H1 (cell line): ENCODE measurements at places on chromosomes 1 and 21. TPM values are rescaled to one million over a fixed set of nuclear protein-coding genes. Genes with fewer than 3 reads are reported as not detected.

OLFM3 gene
- total RNA-seq = 0.32 and 0.73 TPM in 2 replicates

DNA sequence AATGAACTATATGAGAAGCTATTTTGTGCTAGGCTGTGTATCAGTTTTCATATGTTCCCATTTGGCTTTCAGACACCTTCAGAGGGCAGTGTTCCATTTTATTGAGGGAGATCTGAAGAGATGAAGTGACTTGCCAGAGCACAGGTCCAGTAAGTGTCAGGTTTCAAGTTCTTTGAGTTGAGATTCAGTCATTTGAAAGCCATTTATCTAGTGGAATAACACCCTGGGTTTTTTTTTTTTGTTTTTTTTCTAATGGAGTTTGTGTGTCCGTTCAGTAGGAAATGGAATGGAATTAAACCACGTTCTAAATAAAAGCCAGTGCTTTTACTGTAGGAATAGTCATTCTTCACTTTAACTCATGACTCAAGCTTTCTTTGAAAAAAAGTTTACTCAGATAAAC is 652.9 kb upstream of the USP24 start:
- no peak overlapping the region for H3K27ac ChIP-seq
- H3K4me1 ChIP-seq = no peaks in the 10 kb centered on the region
- H3K36me3 ChIP-seq = no peaks in the 10 kb centered on the region

- no peaks in the 10 kb centered on the region for H3K27me3 ChIP-seq
- DNase-seq = no peak
- H3K4me3 ChIP-seq = no peak overlapping the region
- H3K36me3 ChIP-seq = no peaks in the 10 kb centered on the region
- H3K4me1 ChIP-seq = no peaks in the 10 kb centered on the region
Measured at GRCh38 chr21:39851002-39851618, 16.1 kb upstream of the PCP4 start.

GRCh38 chr1:164452549-164452948 is 106.4 kb upstream of the PBX1 start:
- no peak overlapping the region for H3K27ac ChIP-seq
- no peak overlapping the region for H3K4me3 ChIP-seq

- no peak for DNase-seq
- H3K4me1 ChIP-seq = no peaks in the 10 kb centered on the region
- peaks cover 37% of the 10 kb centered on the region for H3K36me3 ChIP-seq
- H3K4me3 ChIP-seq = peak overlapping the region; percentile 11; the same call in 1 of the 2 replicates
- H3K27ac ChIP-seq = no peak overlapping the region
Measured at GRCh38 chr21:33540711-33541104, 1.2 kb downstream of the GART start.

PLPPR5 gene
- 4.8 and 5.6 TPM in 2 replicates for total RNA-seq

- peak overlapping the region; percentile 75; the same call in 1 of the 2 replicates for H3K4me3 ChIP-seq
- H3K36me3 ChIP-seq = peaks cover 4% of the 10 kb centered on the region; the same call in 1 of the 2 replicates
- no peak overlapping the region for H3K27ac ChIP-seq
- DNase-seq = no peak
Measured at GRCh38 chr1:151325646-151326429, 1.4 kb downstream of the PI4KB start.

DNA sequence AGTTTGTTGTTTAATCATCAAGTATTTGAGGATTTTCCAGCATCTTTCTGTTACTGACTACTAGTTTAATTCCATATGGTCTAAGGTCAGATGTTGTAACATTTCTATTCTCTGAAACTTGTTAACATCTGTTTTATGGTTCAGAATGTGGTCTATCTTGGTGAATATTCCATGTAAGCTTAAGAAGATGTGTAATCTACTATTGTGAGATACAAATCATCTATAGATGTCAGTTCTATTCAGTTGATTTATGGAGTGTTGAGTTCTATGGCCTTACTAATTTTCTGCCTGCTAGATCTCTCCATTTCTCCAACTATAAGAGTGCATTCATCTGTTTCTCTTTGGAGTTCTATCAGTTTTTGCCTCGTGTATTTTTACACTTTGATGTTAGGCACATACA is 31.5 kb downstream of the WARS2 start:
- no peaks in the 10 kb centered on the region for H3K27me3 ChIP-seq
- no peak overlapping the region for H3K4me3 ChIP-seq
- no peak overlapping the region for H3K27ac ChIP-seq
- no peaks in the 10 kb centered on the region for H3K4me1 ChIP-seq

GRCh38 chr1:9476790-9477463 is 62.3 kb upstream of the SLC25A33 start:
- H3K4me1 ChIP-seq = no peaks in the 10 kb centered on the region
- H3K27ac ChIP-seq = no peak overlapping the region
- no peak for DNase-seq
- no peaks in the 10 kb centered on the region for H3K27me3 ChIP-seq
- H3K4me3 ChIP-seq = no peak overlapping the region

DNA sequence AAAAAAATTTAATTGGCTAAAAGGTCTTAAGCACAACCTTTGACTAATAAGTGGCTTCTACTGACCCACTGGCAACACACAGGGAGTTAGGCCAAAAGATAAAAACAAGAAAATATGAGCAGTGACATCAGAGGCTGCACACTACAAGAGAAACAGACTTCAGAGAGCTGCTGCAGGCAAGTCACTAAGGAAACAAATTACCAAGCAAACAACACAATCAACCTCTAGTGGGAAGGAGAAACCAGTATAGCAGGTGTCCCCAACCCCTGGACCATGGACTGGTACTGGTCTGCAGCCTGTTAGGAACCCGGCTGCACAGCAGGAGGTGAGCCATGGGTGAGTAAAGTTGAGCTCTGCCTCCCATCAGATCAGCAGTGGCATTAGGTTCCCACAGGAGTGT is 20.8 kb upstream of the ENSA start:
- 0 out of 2 replicates have a peak, but pooled peaks cover 9% of the 10 kb centered on the region for H3K36me3 ChIP-seq
- H3K4me1 ChIP-seq = no peaks in the 10 kb centered on the region
- no peaks in the 10 kb centered on the region for H3K27me3 ChIP-seq
- no peak for DNase-seq
- no peak overlapping the region for H3K27ac ChIP-seq
- H3K4me3 ChIP-seq = no peak overlapping the region

GRCh38 chr1:85437139-85437538 is 27.8 kb downstream of the DDAH1 start:
- no peaks in the 10 kb centered on the region for H3K36me3 ChIP-seq
- no peak overlapping the region for H3K27ac ChIP-seq
- H3K4me1 ChIP-seq = 0 out of 2 replicates have a peak, but pooled peaks cover 4% of the 10 kb centered on the region
- no peaks in the 10 kb centered on the region for H3K27me3 ChIP-seq
- DNase-seq = no peak

TDRKH gene
- 23.8 and 26.1 TPM in 2 replicates for total RNA-seq

GRCh38 chr1:110242062-110242461 is 31.9 kb downstream of the KCNC4 start:
- no peak overlapping the region for H3K27ac ChIP-seq
- no peak for DNase-seq
- no peaks in the 10 kb centered on the region for H3K36me3 ChIP-seq
- H3K4me3 ChIP-seq = no peak overlapping the region
- H3K27me3 ChIP-seq = no peaks in the 10 kb centered on the region; the same call in 1 of the 2 replicates
- H3K4me1 ChIP-seq = peaks cover 8% of the 10 kb centered on the region

GRCh38 chr1:52057255-52057654 is 1.2 kb downstream of the BTF3L4 start:
- no peak for DNase-seq
- H3K27me3 ChIP-seq = no peaks in the 10 kb centered on the region
- peaks cover 8% of the 10 kb centered on the region for H3K36me3 ChIP-seq
- no peaks in the 10 kb centered on the region for H3K4me1 ChIP-seq
- peak overlapping the region; percentile 93 for H3K27ac ChIP-seq
- peak overlapping the region; percentile 87 for H3K4me3 ChIP-seq

DNA sequence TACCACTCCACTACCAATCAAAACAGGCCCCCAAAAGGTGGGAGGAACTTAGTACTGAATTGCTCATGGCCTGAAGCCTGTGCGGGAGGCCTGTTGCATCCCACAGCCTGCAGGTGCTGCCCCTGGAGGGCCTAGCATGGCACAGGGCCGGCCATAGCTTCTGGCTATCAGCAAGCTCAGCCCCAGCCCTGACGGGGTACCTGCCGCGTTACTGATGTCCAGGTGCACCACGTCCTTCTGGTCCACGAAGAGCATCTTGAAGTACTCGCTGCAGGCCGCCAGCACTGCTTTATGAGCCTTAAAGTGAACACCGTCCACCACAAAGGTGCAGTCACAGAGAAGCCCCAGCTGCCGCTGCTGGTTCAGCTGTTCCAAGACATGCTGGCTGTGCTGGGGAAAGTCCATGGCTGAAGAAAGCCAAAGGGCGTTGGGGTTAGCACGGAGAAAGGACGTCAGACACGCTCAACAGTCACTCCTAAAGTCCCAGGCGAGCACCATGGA is 27.8 kb downstream of the ZBTB17 start:
- H3K4me1 ChIP-seq = peaks cover 12% of the 10 kb centered on the region
- H3K4me3 ChIP-seq = no peak overlapping the region
- no peak overlapping the region for H3K27ac ChIP-seq
- H3K27me3 ChIP-seq = no peaks in the 10 kb centered on the region

DNA sequence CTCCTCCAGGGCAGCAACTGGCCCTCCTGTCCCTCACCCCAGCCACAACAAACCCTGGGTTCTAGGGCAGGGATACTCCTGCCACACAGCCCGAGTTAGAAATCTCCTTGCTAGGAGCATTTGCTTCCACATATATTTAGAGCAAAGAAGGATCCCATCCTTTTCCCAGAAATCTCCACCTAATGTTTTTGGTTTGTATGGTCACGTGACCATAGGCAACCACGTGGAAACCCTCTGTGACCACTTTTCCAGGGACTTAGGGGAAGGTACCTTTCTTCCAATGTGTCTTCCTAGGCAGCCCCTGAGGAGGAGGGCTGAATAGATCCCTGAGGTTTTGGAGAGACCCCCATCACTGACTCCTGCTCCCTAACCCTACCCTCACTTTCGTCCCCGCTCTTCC is 25.5 kb downstream of the VANGL2 start:
- no peaks in the 10 kb centered on the region for H3K4me1 ChIP-seq
- no peak overlapping the region for H3K27ac ChIP-seq
- no peak for DNase-seq
- H3K4me3 ChIP-seq = no peak overlapping the region

PLA2G2F gene
- not detected in 2 replicates for total RNA-seq
